ENCODE measurements at places on chromosomes 2 and 18.

- no peak for DNase-seq
These were observed 25.2 kb upstream of the ASB1 start for GRCh38 chr2:238401551-238401950.

GRCh38 chr2:205681401-205682238 is 681 bp upstream of the NRP2 start:
- no peak for DNase-seq

DNA sequence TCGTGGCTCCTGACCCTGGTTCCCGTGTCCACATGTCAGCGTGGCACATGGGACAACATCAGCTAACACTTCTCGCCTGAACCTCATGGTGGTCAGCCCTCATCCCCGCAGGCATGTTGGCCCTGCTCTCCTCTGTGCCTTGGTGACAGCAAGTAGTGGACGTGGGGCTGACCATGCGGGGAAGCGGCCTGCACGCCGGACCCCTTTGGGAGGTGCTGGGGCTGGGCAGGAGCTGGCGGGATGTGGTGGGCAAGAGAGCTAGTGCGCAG is 249.5 kb downstream of the TWIST2 start:
- DNase-seq, result no peak

GRCh38 chr2:235025800-235026536 is 74.2 kb downstream of the SH3BP4 start:
- DNase-seq, result no peak

DNA sequence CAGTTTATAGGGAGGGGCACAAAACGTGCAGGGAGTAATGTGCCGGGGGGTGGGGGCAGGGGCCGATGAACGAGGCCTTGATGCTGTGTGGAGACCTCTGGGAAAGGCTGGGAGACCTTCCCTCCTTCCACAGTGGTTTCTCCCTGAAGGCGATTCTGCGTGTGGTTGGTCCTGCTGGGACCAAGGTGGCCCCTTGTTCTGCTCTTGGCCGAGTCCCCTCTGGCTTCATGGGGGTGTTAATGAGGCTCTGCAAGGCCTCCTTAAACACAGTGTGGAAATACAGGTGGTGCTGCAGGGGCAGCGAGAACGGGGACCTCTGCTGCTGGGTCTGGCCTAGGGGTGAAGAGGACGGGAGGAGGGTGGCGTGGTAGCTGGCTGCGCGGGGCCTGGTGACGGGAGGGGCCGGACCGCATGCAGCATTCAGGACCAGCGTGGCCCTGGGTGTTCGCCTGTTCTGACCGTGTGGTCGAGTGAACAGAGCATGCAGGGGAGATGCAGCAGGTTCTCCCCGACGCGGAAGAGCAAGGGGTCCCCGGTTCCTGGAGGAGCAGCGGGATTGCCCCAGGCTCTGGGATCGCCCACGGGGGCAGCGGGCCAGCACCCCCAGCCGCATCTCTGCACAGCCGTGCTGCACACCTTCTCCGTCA is 42.1 kb upstream of the KCNG2 start:
- DNase-seq, result no peak

DNA sequence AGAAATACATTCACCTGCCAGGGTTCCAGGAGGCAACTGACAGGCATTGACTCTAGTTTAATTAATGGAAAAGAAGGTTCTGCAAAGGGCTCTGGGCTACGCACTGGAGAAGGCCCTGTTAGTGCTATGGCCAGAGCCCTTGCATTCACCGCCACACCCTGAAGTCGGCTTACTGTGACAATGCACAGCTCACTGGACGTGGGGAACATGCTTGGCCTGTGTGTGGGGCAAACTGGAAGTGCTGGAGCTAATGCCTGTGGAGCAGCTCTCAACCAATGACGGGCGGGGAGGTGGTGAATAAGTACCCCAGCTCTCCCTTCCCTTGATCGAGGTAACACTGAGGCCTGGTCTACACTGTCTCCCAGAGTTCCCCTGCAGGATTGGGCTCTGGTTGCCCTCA is 209.8 kb downstream of the HAUS1 start:
- no peak for DNase-seq

- DNase-seq, result no peak
These were observed 845.9 kb upstream of the ID2 start for GRCh38 chr2:7835693-7836680.

DNA sequence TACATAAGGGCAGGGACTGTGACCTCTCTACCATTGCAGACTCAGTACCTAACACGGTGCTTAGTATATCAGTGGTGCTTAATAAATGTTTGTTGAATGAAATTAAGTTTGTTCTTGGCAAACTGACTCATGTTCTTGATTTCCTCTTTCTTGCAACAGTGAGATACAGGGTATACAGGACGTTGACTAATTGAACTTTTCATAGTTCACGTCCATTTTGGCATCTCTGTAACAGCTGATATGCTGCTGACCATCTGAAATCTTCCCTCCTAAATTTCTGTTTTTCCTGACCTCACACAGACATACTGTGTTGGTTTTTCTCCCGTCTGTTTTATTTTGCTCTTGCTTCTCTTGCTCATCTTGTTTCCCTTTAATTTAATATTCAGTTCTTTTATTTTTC is 44.2 kb downstream of the LHCGR start:
- no peak for DNase-seq

GRCh38 chr18:449374-449773 is 51.1 kb downstream of the COLEC12 start:
- no peak for DNase-seq

- no peak for DNase-seq
These were observed 149.3 kb downstream of the EHBP1 start for GRCh38 chr2:62854600-62855514.

DNA sequence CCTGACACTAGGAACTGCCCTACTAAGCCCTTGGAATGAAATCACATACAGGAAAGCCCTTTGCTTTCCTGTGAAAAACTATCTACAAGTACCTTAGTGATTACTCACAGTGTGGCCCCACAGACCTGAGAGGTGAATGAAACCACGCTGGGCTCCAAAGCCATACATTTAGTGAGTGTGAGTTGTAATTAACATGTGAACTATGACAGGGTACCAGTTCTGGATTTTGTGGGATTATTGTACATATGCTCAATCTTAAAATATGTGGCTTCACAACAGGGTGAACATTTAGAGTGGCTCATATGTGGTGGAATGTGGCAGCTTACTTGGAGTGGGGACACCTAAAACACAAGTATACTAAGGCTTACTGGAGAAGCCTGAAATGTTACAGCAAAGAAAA is 12.3 kb downstream of the KCTD1 start:
- no peak for DNase-seq

DNA sequence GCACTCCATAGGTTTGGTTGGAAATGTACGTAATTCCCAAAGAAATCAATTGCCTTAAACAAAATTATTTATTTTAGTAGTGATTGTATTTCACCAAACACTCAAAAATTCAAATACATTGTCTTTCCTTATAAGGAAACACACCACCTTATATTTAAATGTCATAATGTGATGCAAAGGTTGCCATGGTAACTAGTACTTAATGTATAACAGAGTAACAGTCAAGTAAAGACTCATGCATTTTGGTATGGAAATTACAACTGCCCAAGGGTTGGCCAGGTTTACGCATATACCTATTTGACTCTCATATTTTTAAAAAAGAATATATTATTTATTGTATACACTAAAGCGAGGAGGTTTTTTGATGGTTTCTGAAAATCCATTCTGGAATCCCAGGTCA is 231.2 kb downstream of the TCF4 start:
- no peak for DNase-seq

GRCh38 chr2:72612614-72613160 is 213.1 kb downstream of the EXOC6B start:
- DNase-seq, result no peak
